ENCODE measurements at places on chromosomes 5 and 9.
A peak's percentile ranks its signal among the peaks of the same experiment; 100 is the strongest.

- DNase-seq: peak; percentile 53
Measured at GRCh38 chr9:135992486-135993408, 31.6 kb upstream of the UBAC1 start.

GRCh38 chr9:120151806-120152205, 428.2 kb downstream of the CDK5RAP2 start:
- DNase-seq: no peak

GRCh38 chr9:81537964-81538363, 151.4 kb downstream of the TLE1 start:
- no peak for DNase-seq

DNA sequence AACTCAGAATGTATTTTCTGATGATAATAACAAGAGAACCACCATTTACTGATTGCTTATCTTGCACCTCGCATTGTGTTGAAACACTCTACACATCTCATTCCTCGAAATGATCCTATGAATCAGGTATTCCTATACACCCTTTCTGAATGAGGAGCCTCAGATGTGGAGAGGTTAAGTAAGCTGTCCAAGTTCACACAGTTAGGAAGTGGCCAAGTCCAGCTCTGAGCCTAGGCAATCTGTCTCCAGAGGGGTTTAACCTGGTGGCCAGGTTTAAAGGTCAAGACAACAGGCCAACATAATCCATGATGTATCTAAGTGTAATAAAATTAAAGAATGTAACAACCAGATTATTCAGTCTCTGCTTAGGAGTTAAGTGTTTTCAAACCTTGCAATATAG, 12.9 kb downstream of the FAM169A start:
- no peak for DNase-seq

DNA sequence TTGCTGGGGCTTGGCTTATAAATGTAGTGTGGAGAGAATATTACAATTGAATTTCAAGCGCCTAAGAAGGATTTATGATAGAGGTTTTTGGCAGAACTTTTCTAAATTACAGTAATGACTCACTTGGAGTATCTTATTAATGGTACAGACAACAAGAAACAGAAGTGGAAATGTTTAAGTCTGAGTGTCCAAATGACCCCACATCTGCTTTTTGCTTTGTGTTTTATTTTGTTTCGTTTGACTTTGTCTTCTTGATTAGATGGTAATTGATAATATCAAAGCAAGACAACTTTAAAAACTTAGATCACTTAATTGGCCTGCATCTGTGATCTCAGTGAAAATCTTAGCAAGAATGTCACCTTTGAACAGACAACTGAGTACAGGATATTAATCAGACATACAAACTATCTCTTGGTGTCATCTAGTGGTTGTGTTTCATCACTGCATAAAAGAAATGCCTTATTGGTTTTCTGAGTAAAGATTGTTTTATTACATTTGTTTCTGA, 577.4 kb downstream of the ISL1 start:
- DNase-seq: no peak

DNA sequence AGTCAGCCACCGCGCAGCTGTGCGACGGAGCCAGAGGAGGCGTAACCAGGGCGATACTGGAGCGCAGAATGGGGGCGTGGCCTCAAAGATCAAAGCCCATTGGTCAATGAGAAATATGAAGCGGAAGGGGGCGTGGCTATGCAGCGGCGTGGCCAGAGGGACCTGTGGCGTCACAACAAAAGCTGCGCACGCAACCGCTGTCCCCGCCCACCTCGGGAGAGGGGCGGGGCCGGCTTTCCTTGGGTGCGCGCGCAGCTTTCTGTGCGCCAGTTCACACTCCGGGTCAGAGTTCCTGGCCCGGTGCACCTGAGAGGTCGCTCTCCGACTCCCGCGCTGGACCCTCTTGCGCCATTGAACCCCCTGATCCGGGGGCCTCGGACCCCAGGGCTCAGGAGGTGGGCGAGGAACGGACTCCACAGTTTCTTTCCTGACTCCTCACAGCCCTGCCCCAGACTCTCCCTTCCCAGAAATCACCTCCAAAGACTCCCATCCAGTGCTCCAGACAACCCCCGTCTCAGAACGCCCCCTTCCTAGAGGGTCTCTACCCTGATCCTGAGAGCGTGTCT, at the start of gene SWI5:
SWI5 (plus strand) TSS at position 269 of the 566 bp plus-strand sequence.
- DNase-seq: peak; percentile 97

DNA sequence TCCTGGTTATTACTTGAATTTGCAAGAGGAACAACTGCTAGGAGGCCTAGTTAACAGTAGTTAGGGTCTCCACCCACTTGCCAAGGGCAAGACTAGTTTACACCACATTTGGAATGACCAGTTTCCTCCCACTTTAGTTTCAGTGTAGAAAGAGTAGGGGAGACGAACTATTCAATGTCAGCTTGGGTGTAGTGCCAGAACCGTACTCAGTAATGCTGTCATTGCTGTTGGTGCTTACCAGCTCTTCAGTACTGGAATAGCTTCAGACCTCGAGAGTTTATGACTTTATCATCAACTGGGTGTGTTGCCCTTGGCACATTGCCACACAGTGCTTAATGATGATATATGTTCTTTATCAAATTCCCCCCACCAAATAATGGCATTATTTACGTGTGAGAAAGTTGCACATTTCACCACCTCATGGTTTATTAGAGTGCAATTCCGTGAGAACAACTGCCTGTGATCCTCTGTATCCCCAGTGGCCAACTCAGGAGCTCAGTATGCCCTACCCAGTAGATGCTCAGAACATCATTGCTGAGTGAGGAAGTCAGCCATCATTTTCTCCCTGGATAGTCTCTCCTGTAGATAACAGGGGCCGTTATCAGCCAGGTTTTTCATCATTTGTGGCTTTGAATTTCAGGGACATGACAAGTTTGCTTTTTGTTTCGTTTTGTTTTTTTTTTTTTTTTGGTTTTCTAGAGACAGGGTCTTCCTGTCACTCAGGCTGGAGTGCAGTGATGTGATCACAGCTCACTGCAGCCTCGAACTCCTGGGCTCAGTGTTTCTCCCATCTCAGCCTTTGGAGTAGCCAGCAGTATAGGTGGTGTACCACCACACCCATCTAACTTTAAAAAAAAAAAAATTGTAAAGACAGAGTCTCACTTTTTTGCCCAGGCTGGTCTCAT, 67.3 kb downstream of the DOCK8 start:
- DNase-seq: no peak

- DNase-seq: no peak
Measured at GRCh38 chr5:132313366-132313765, 19.2 kb downstream of the SLC22A4 start.

- DNase-seq: peak; percentile 63
Measured at GRCh38 chr5:137735555-137736284, at the start of gene KLHL3. TSS of gene KLHL3 (minus strand) at chr5:137736089. CDS start at chr5:137735646, 443 bp downstream.

- DNase-seq: no peak
Measured at GRCh38 chr5:82918311-82919031, 158.7 kb downstream of the TMEM167A start.

DNA sequence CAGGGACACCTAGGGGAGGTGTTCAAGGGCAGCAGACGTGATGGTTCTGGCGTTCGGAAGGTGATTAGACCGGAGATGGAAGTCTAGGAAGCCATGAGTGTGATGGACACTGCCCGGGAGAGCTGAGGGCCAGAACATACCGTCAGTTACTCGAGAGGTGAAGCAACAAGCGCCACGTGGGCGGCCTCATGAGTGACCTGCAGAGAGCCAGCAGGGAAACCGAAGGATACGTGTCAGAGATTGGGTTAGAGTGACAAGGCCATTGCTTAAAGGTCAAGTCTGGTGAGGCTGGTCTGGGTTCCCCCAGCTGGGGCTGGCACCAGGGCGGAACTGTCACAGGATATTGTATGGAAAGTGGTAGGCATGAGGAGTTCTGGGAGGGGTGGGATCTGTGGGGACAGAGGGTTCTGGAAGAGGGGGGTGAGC, 60.0 kb downstream of the C9orf50 start:
- no peak for DNase-seq
